ENCODE measurements at places on chromosomes 6 and 20.

DNA sequence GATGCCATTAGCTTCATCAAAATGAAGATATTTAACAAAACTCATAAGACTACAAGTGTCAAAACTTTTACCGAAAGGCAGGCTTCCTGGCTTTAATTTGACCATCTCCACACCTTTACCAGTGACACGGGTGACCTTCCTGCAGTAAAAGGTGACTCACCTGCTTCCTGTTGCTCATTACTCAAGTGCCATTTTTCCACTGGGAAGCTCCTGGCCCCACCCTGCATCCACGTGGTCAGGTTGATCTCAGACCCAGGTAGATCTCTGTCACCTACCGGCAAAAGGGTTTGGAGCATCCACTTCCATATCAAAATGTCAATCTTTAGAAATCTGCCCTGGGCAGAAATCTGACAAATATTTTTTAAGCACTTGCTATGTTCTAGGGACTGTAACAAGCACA, 31.9 kb upstream of the CDH4 start:
- DNase-seq = no peak

- no peak for DNase-seq
Measured at GRCh38 chr6:84358581-84358980, 131.1 kb upstream of the CEP162 start.

DNA sequence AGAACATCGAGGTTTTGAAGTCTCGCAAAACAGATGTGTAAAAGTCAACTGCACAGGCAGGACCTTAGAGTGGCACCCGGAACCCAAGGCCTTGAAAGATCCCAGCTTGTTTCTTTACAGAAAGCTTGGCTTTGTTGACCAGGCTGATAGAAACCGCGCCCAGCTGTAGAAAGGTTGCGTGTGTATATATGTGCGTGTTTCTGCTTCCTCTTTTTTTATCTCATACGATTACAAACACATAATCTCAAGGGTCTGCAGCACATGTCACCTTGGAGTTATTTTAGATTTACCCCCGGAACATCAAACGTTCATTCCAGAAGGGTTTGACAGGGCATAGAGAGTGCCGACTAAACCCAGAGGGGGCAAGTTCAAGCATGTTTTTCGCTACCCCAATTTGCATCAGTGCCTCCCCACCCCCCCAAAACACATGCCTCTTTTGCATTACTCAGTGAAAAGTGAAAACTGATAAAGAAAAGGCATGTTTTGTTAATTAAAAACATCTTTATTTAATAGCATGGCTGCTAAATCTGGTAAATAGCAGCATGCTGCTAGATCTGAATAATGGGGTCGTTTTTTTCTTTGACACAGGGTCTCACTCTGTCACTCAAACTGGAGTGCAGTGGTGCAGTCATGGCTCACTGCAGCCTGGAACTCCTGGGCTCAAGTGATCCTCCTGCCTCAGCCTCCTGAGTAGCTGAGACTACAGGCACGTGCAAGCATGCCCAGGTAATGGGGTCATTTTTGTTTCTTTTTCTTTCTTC, 33.2 kb upstream of the NCOA3 start:
- no peak for DNase-seq

DNA sequence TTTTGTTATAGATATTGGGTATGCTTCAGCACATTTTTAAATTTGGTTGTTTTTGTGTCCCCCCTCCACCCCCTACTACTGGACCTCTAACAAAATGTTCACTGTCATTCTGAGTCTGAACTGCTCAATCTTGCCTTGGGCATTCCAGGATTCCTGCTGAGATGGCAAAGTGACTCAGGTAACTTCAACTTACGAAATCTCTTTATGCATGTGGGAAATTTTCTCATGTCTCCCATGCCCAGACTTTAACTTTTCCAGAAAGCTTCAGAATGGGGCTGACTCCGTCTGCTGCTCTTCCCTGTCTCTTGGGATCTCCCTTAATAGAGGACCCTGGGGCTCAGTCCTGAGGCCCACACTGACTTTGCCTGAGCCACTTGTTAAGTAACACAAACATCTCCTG, 14.0 kb downstream of the CYP39A1 start:
- no peak for DNase-seq

GRCh38 chr20:57407541-57407956, 16.4 kb downstream of the RBM38 start:
- DNase-seq = no peak
